ENCODE measurements at places on chromosomes 3 and 15.

DNA sequence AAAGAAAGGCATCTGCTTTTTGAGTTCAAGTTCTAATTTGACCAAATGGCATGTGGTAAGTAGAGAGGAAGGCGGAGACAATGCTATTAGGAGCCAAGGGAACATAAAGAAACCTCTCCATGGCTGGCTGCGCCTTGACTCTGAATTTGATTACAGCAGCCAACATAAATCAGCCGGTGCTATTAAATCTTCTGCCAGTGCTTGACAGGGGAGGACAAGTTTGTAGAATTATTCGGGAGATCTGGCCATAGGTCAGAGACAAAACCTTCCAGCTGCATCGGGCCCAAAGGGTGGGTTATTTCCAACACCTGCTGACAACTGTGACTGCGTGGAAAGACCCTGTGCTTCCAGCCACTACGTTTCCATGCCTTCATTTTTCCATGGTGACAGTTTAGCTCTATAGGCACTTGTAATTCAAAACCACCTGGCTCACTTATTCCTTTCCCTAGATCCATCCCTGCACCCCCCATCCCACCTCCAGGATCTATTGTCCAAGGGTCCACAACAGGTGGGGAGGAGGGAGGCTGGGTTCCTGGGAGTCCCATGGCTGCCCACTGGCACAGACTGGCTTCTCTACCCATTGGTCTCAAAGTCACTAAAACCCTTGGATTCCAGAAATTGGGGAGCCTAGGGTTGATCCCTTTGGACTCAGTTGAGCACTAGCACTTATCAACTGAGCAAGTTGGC is 15.9 kb downstream of the COLQ start:
- DNase-seq = no peak

DNA sequence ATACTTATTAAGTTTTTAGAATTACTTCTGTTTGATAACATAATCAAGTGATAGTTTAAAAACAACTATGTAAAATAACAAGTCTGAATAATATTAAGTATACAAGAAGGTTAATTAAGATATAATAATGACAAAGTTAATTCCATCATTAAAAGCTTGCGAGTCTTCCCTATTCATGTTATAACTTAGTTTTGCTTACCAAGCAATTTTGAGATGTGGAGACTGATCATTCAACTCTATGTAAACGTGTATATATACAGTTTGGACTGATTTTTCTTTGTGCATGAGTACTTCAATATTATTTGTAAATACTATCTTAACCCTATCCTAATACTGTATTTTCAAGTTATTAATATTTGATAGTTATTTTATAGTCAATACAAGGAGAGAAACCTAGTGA is 870.9 kb downstream of the GBE1 start:
- DNase-seq = no peak

DNA sequence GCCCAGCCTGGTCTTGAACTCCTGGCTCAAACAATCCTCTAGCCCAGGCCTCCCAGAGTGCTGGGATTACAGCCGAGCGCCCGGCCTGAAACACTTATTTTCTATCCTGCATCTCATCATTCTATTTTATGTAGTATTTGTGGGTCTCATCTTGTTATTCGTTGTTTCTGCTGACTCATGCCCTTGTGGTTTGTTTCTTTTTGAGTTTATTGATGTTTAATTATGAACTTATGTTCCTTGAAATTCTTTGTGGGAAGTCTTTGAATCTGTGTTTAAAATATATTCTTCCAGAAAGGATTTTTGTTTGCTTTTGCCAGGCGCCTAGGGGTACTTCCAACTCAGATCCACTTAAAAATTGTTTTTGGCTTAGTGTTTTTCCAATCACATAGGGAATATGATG is 78.3 kb upstream of the C15orf39 start:
- no peak for DNase-seq

DNA sequence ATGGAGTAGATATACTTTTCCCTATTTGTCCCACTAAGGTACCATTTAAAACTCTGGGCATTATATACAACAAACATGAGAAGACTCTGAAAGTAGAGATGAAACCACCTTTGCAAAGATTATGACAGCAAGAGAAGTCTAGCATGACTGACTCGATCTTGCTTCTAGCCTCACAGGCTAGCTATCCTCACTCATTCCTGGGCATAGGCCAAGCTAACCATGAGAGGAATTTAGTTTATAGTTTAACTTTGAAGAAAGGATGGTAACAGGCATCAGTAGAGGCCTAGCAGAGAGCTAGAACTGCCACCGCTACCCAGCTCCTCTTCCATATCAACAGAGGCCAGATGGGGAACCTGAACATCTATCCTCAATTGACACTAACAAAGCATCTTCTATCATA is 63.5 kb upstream of the FSIP1 start:
- no peak for DNase-seq

GRCh38 chr15:68264282-68264681 is 13.3 kb upstream of the FEM1B start:
- DNase-seq = no peak

DNA sequence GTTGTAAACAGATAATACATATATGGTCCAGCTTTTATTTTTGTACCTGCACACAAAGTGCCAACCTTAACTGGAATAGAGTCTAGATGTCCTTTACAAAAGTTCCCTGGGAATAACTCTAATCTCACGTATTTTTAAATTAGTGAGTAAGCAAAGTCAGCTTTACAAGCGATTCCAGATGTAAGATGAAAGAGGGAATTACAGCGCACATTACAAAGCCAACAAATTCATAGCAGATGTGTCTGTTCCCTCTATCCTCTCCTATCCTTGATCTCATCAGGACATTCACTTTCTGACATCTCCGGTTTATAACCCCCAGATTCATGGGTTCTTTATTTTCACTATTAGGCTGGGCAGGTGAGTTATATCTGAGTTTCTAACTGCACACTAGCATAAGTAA is 406.8 kb upstream of the ZNF385D start:
- DNase-seq = no peak

- DNase-seq = no peak
Measured at GRCh38 chr3:55737186-55737585, 250.1 kb upstream of the WNT5A start.

GRCh38 chr3:180594631-180595558 is 7.1 kb upstream of the TTC14 start:
- DNase-seq = no peak

DNA sequence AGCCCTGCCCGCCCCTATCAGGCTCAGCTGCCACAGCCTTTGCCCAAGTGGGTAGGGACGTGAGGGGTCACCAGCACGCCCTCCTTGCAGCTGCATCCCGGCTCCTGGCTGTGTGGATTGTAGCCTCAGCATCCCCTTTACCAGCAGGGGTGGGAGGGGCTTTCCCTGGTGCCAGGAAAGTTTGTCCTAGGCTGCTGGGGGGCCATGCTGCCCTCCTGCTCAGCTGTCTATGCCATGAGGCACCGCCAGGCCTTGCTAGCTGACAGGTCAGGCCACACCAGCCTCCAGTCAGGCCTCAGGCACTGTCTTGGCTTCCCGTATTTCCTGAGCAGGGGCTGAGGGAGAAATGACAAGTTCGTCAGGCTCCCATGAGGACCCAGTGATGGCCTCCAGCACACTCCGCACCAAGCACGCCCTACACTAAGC is 32.3 kb downstream of the TKT start:
- DNase-seq = no peak

DNA sequence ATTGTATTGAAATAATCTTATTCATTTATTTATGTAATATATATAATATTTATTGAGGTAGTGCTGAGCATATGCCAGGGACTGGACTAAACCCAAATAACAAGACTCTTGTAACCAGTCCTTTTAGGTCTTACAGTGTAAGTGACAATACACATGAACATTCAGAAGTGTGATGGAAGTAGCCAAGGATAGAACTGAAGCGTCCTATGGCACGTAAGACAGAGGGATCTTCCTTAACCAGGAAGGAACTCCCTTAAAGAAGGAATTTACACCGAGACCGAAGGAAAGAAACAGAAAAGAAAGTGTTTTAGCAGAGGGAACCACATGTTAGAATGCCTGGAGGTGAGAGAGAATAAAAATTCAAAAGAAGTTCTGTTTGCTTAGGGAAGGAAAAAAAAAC is 23.6 kb upstream of the CLDN1 start:
- DNase-seq = no peak

- no peak for DNase-seq
Measured at GRCh38 chr3:188294823-188295487, 141.0 kb downstream of the LPP start.

GRCh38 chr15:43253431-43254403 is 13.0 kb downstream of the TGM5 start:
- DNase-seq = no peak

DNA sequence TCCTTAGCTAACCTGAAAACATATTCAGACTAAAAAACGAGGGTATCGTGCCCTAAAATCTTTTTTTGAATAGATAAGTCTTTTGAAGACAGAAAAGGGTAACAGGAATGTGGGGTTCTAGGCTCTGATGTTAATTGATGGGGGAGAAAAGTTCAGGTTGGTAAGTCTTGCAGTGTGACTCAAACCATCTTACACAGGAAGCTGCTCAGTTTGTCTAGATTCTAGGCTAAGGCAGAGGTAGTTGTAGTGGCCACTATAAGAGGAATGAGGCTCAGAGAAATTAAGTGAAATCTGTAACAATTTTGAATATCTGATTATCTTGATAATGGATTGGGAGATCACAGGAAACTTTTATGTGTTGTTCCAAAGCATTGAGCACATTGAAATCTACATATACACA is 267.9 kb downstream of the PDCD6IP start:
- no peak for DNase-seq

GRCh38 chr3:192923731-192924130 is 6.1 kb upstream of the MB21D2 start:
- no peak for DNase-seq

- no peak for DNase-seq
Measured at GRCh38 chr3:117019082-117019713, 309.6 kb downstream of the TUSC7 start.

- no peak for DNase-seq
Measured at GRCh38 chr3:100561459-100562158, 47.8 kb upstream of the ADGRG7 start.

- no peak for DNase-seq
Measured at GRCh38 chr3:71109241-71109976, 474.1 kb downstream of the FOXP1 start.

DNA sequence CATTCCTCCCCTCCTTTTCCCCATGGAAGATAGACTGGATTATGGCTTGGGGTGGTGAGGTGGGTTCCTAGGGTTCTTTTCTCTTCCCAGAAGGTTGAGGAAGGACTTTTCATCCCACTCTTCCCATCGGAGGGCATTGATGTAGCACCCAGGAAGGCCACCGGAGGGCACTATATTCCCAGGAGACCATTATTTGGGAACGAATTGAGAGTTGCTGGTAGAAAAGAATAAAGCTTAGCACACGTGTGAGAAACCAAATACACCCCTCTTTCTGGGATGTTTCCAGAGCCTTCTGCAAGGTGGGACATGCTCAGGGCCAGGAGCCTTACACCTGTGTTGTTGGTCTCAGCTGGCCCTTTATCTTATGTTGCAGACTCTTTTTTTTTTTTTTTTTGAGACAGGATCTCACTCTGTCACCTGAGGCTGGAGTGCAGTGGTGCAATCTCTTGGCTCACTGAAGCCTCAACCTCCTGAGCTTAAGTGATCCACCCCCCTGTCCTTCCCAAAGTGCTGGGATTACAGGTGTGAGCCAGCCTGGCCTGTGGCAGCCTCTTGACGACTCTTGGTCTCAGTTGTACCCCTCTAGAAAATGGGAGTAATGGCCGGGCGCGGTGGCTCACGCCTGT is 6.3 kb upstream of the CDC25A start:
- no peak for DNase-seq

- no peak for DNase-seq
Measured at GRCh38 chr15:22949074-22949547, 31.1 kb downstream of the CYFIP1 start.

- no peak for DNase-seq
Measured at GRCh38 chr3:190646996-190647395, 133.1 kb downstream of the IL1RAP start.

DNA sequence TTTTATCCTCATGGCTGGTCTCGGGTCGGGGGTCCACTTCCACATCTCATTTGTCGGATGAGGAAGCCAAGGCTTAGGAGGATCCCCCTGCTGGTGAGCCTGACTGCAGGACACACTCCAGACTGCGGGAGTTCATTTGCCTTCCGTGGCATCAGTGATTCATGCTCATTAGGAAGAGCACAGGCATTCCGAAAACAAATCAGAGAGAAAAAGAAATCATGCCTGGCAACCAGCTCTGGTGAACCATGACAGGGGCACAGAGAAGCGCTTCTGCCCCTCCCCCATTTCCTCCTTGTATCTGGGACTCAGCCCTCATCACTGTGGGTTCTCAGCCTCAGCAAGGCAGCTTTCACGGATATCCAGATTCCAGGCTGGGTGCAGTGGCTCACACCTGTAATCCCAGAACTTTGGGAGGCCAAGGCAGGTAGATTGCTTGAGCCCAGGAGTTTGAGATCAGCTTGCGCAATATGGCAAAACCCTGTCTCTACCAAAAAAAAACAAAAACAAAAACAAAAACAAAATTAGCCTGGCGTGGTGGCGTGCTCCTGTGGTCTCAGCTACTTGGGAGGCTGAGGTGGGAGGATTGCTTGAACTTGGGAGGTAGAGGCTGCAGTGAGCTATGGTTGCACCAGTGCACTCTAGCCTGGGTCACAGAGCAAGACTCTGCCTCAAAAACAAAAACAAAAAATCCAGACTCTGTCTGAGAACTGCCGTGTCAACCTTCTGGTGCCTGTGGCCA is 28.4 kb downstream of the IRAK2 start:
- no peak for DNase-seq

DNA sequence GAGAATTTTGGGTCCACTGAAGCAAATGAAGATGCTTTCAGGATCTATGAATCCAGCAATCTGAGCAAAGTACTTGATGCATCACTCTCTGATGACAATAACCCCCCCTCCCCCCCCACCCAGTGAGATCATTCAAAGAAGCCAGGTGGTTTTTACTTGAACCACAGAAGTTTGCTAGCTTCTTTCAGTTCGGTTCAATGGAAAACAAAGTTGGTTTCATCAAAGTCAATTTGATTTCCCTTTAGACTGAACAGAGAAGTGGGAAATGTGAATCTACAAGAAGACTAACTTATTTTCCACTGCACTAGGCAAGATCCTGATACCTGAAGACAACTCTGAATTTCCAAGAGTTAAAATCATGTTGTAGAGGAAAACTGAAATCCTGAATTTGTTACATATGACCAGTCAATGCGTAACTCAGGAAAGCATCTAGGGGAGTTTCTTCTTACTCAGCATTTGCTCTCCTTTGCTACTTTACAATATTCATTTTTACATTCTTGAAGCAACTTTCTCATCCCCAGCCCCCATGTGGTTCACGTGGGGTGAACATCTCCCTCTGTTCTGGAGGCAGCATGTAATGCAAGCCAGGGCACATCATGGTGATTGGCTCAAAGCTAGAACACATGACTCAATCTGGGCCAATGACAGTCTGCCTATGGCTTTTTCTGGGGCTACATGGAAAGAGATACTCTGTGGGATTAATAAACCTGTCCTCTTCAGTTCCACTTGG is 572.6 kb downstream of the FOXP1 start:
- peak; percentile 38 for DNase-seq

- no peak for DNase-seq
Measured at GRCh38 chr15:33584797-33585196, 274.0 kb downstream of the RYR3 start.

- DNase-seq = no peak
Measured at GRCh38 chr3:151402349-151402748, 17.8 kb upstream of the P2RY12 start.

- DNase-seq = no peak
Measured at GRCh38 chr3:2659896-2660295, 450.3 kb downstream of the IL5RA start.

GRCh38 chr3:34421762-34422161 is 623.3 kb downstream of the PDCD6IP start:
- DNase-seq = no peak
